ENCODE measurements at places on chromosomes 13 and 19.

- DNase-seq: no peak
These were observed 59.6 kb downstream of the NUFIP1 start for GRCh38 chr13:44929692-44930091.

DNA sequence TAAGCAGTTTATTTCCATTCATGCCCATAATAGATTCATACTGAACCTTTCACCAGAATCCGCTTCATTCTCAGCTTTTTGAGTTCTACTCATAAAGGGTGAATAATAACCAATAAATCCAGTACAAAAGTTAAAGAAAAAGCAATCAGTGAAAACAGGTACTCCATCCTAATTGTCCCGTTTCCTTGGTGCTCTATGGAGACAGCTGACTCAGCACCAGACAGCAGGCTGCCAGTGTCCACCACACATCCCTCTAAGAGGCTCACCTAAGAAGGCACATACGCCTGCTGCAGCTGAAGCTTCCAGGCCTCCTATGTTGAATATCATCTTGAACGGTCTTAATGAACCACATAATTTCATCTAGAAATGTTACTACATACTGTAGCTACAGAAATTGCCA is 27.3 kb downstream of the MYO16 start:
- no peak for DNase-seq

DNA sequence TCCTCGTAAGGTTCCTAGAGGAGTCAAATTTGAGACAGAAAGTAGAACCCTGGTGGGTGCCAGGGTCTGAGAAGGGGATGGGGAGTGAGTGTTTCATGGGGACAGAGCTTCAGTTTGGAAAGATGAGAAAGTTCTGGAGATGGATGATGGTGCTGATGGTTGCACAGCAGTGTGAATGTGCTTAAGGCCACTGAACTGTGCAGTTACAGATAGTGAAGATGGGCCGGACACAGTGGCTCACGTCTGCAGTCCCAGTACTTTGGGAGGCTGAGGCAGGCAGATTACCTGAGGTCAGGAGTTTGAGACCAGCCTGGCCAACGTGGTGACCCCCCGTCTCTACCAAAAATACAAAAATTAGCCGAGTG is 917 bp downstream of the SPC24 start:
- DNase-seq: no peak

DNA sequence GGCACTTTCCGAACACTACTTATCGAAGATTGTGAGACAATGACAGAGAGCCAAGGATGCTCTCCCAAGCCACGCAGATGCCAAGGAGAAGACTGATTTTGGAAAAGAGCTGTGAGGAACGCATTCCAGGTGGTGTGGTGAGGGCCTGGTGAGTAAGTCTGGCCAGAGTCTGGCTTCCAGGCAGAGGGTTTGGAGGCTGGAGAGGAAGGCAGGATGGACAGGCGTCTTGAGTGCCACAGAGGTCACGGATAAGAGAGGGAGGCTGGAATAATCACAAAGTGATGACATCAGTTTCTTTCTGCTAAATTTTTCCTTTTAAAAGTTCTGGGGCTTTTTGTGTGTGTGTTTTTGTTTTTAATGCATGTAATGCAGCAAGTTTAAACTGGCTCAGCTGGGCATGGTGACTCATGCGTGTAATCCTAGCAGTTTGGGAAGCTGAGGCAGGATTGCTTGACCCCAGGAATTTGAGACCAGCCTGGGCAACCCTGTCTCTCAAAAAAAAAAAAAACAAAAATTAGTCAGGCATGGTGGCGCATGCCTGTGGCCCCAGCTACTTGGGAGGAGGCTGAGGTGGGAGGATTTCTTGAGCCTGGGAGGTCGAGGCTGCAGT is 235.1 kb downstream of the NALCN start:
- no peak for DNase-seq

DNA sequence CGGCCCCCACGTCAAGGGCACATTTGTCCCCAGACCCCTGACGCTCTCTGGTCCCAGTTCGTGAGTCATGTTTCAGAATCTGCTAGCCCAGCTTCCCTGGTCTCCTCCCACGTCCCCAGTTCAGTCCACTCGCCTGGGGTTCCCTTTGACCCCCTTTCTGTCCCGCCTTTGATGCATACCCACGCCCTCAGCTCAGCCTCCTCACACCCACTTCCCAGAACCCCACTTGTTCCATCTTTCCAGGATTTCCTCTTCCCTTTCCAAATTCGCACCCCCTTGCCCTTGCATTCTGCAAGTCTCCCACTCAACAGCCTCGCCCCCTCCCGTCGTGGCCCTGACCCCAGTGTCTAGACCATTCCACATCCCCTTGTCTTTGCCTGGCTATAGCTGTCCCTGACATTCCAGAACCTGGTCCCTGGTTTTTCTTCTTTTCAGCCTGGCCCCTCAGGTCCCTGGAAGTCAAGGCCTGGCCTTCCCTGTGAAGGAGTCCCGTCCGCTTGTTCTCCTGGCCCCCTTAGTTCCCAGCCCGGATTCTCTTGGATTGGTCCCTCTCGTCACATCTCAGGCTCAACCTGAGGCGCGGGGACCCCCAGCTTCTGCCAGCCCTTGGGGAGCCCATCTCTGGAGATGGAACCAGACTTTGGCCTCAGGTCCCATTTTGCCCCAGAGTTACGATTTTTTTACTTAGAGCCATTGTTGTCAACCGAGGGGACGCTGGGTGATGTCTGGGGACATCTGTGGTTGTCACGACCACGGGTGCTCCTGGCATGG is 1.3 kb downstream of the NCLN start:
- DNase-seq: no peak

- DNase-seq: no peak
These were observed 2.8 kb upstream of the NUMBL start for GRCh38 chr19:40693150-40693788.

Measured in activated CD4-positive, alpha-beta T cell treated with anti-CD3 and anti-CD28 coated beads for 1 hour (primary cell).